ENCODE measurements at places on chromosomes 7 and 10. TPM values are rescaled to one million over a fixed set of nuclear protein-coding genes. Genes with fewer than 3 reads are reported as not detected.

GSTO1 gene
- 96.4 TPM for total RNA-seq

AP4M1 gene
- total RNA-seq = 23.8 TPM

MBL2 gene
- not detected for total RNA-seq

MLXIPL gene
- 6.4 TPM for total RNA-seq

CFAP46 gene
- total RNA-seq = not detected

ADAM8 gene
- 14.0 TPM for total RNA-seq

MOSPD3 gene
- total RNA-seq = 9.2 TPM

SPDYE11 gene
- not detected for total RNA-seq

ITPRIP gene
- total RNA-seq = 59.2 TPM

MAPK8 gene
- total RNA-seq = 57.4 TPM

CPN1 gene
- not detected for total RNA-seq

GRCh38 chr10:14654821-14655382 is 119.8 kb downstream of the FAM107B start:
- H3K4me3 ChIP-seq = no peak overlapping the region
- no peak for DNase-seq
- no peaks in the 10 kb centered on the region for H3K27me3 ChIP-seq
- no peaks in the 10 kb centered on the region for H3K36me3 ChIP-seq
- peak overlapping the region; percentile 79 for H3K27ac ChIP-seq
- H3K4me1 ChIP-seq = peaks cover 31% of the 10 kb centered on the region

- DNase-seq = no peak
- H3K4me3 ChIP-seq = no peak overlapping the region
- H3K4me1 ChIP-seq = peaks cover 16% of the 10 kb centered on the region
- peaks cover 15% of the 10 kb centered on the region for H3K36me3 ChIP-seq
- no peak overlapping the region for H3K27ac ChIP-seq
Measured at GRCh38 chr7:157394246-157395191, 57.7 kb downstream of the DNAJB6 start.

DNA sequence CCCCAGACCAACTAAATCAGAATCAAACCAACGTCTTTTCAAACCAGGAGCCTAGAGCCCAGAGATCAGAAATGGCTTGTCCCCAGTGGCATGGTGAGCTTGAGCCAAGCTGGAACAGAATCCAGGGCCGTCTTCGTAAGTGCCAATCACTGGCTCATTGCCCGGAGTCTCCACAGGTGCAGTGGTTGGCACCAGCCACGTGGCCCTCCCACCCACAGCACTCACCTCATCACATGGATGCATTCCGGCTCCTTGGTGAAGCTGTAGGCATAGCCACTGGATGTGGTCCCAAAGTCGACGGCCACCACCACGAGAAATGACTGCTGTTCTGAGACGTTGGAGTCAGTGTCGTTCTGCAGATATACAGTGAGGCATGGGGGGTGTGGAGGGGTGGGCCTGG is 37.4 kb downstream of the HSPA12A start:
- no peaks in the 10 kb centered on the region for H3K27me3 ChIP-seq
- H3K27ac ChIP-seq = no peak overlapping the region
- no peaks in the 10 kb centered on the region for H3K36me3 ChIP-seq
- H3K4me3 ChIP-seq = no peak overlapping the region

DNA sequence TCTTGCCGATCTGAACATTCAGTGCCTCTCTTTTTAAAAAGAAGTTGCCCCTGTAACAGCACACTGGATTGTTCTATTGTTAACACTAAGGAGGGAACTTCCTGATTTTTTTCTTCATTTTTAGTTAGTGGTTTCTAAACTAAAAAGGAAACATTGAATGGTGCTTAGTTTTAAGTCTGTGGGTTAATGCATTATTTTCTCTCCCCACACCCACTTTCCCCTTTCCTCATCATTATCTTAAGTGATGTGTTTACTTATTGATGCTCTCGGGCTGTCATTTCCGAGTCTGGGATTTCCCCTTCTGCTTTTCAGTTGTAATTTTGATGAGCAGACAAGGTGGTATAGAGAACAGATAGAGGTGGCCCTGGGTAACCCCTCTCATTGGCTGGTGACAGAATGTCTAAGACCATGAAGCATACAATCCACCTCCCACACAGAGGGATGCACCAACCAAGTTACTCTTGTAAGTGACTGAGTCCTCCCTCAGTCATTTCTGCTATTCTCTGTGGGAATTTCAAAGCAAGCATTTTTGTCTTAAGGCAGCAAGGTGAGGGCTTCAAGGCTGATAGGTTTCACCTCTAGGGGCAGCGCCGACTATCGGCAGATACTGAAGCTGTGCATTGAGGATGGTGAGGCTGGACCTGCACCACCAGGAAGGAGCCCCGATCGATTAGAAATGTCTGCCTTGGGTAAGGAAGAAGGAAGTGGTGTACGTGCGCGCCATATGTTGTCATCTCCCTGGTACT is 49.5 kb downstream of the CHN2 start:
- no peak overlapping the region for H3K4me3 ChIP-seq
- H3K4me1 ChIP-seq = no peaks in the 10 kb centered on the region
- DNase-seq = no peak
- H3K27ac ChIP-seq = no peak overlapping the region
- H3K27me3 ChIP-seq = no peaks in the 10 kb centered on the region

DNA sequence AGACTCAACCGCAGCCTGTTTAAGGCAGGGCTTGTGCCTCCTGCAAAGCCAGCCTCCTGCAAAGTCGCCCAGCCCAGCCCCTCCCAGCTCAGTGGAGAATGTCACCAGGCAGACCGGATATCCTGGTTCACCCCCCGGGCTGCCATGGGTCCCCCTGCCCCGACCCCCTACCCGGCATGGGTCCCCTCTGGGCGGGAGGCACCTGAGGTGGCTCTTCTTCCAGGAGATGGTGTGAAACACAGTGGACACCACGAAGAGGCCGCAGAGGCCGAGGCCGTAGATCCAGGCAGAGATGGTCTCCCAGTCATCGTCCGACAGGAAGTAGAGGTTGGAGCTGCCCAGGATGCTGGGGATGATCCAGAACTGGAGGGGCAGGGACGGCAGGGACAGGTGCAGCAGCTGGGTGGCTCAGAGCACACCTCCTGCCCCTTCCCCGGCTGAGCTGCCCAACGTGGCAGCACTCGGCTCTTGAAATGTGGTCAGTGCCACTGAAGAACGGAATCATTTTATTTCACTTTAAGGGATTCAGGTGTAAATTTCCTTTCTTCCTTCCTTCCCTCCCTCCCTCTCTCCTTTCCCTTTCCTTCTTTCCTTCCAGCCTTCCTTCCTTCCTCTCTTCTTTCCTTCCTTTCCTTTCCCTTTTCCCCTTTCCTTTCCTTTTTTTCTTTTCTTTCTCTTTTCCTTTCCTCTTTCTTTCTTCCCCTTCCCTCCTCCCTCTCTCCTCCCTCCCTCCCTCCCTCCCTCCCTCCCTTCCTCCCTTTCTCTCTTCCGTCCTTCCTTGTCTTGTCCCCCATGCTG is 36.7 kb upstream of the RADIL start:
- H3K27me3 ChIP-seq = no peaks in the 10 kb centered on the region
- no peaks in the 10 kb centered on the region for H3K36me3 ChIP-seq
- H3K4me1 ChIP-seq = no peaks in the 10 kb centered on the region

DNA sequence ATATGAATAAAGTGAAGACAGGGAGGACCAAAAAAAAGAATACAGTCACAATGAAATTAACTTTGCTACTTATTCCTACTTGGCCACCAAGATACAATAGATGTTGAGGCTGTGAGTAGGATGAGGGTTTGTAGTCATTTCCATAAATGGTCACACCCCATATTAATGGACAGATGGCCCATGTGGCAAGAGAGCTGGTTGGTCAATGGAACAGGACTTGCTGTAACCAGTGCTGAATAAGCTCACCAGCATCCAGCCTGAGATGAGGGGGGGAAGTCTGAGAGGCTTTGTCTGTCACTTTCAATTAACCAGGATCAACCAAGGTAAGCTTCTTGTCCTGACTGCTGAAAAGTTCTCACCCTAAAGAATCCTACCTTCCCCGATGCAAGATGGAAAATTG is 130.4 kb upstream of the KCNMA1 start:
- H3K27me3 ChIP-seq = no peaks in the 10 kb centered on the region
- no peaks in the 10 kb centered on the region for H3K4me1 ChIP-seq
- no peak overlapping the region for H3K27ac ChIP-seq

DNA sequence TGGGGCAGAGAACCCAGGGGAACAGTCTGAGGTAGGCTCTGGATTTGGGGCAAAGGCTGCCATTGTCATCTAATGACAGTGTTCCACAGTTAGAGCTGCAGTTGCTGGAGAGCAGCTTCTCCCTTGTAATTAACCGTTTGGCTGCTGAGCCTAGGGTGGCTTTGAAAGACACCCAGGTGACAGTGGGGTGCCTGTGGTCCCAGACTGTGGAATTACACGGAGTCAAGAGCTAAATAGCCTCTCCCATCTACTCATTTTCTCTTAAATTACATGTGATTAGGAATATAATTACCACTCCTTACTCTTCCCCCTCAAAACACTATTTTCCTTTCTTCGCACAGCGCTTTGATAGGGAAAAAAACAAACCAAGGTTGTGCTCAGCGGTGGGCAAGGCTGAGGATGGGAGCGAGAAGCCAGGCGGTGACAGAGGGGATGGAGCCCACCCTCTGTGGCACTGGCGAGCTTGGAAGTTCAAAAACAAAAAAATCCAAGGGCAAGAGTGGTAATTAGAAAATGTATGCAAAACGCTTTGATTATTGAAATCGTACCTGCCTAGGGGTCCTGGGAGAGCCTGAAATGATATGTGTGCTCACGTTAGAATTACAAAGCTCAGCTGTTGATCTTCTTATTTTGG is 44.1 kb downstream of the BAMBI start:
- H3K4me1 ChIP-seq = peaks cover 6% of the 10 kb centered on the region
- no peaks in the 10 kb centered on the region for H3K36me3 ChIP-seq

- H3K4me3 ChIP-seq = no peak overlapping the region
- peaks cover 17% of the 10 kb centered on the region for H3K4me1 ChIP-seq
- no peak for DNase-seq
- H3K27ac ChIP-seq = no peak overlapping the region
- no peaks in the 10 kb centered on the region for H3K36me3 ChIP-seq
Measured at GRCh38 chr7:134514663-134515062, 12.7 kb upstream of the AKR1B10 start.

DNA sequence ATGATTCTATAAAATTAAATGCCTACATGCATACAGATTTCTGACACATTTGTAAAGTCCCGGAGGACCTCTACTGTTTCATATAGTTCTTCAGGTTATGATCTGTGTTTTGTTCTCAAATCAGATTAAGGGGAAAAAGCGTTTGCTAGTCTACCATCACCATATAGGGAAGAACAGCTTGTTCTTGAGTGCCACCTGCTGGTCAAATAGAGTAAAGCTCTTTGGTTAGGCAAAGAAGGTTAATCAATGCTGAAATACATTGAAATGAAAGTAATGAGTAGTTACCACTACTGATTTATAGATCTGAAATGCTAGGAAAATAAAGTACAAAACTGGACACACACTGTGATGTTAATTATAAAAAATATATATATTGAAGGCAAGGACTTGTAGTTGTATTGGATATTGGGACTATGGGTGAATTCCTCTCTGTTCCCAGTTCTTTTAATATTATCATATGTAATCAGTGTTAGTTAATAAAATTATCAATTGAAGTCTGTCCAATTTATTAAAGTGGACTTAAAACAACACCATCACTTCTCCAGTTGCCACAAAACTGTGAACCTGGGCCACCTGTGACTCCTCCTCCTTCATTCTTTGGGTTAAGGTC is 72.6 kb upstream of the PDLIM1 start:
- H3K4me3 ChIP-seq = no peak overlapping the region
- H3K4me1 ChIP-seq = peaks cover 20% of the 10 kb centered on the region
- H3K27me3 ChIP-seq = no peaks in the 10 kb centered on the region
- peak overlapping the region; percentile 31 for H3K27ac ChIP-seq

DNA sequence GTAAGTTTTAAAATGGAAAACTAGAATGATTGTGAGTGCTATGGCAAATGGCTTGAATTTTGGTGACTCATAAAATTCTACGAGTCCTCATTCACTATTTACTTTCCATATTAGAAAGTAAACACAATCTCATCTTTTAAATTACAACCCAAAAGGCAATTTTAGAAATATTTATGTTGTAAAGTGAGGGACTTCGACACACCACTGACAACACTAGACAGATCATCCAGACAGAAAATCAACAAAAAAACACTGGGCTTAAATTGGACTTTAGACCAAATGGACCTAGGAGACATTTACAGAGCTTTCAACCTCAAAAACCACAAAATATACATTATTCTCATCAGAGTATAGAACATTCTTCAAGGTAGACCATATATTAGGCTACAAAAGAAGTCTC is 30.1 kb downstream of the ZNF277 start:
- no peaks in the 10 kb centered on the region for H3K4me1 ChIP-seq
- H3K27me3 ChIP-seq = no peaks in the 10 kb centered on the region
- no peak overlapping the region for H3K4me3 ChIP-seq
- DNase-seq = no peak
- H3K36me3 ChIP-seq = no peaks in the 10 kb centered on the region
